ENCODE measurements at places on chromosomes 4 and X. TPM values are rescaled to one million over a fixed set of nuclear protein-coding genes. Genes with fewer than 3 reads are reported as not detected.
A peak's percentile ranks its signal among the peaks of the same experiment; 100 is the strongest.

The PAGE3 gene
- not detected for total RNA-seq

The ADH7 gene
- not detected for total RNA-seq

The RS1 gene
- total RNA-seq: not detected

The CHRNA9 gene
- total RNA-seq: 0.09 TPM

The NHSL2 gene
- total RNA-seq: 3.9 TPM

The ZCCHC12 gene
- total RNA-seq: not detected

The POLN gene
- total RNA-seq: 3.7 TPM

The S100P gene
- total RNA-seq: not detected

The KLB gene
- not detected for total RNA-seq

The CLDN2 gene
- not detected for total RNA-seq

DNA sequence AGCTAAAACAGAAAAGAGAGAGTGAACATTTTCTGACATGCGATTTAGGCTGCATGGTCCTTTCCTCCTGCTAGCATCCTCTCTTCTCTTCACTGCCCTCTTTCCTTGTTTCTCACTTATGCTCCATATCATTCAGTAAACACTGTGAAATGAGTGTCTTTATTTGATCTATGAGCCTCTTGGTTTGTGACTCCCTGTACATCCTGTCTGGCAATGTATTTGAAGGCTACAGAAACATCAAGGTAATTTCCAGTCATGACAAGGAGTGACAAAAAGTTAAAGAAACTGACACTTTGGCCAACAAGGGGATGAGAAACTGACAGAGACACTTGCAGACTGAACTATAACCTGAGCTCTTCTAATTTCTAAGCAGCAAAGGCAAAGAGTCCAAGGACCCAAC, 8.7 kb downstream of the FTHL17 start:
- DNase-seq: no peak

GRCh38 chrX:137118136-137118535, 84.3 kb upstream of the GPR101 start:
- no peak for DNase-seq

DNA sequence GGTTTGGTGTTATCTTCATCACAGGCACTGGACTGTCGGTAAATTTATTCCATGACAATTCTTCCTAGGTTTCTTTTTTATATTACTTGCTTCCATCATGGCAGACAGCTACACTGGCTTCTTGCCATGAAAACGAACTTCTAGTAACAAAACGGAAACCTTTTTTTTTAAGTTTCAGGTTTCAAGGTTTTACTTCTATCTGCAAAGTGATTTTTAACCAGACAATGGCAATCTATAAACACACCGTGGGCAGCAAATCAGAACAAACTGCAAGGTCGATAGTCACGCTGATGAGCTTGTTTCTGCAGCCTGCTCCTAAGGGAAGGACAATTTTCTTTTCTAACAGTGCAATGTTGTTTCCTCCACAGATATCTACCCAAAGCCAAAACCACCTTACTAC, 29.9 kb downstream of the XG start:
- peak; percentile 22 for DNase-seq

DNA sequence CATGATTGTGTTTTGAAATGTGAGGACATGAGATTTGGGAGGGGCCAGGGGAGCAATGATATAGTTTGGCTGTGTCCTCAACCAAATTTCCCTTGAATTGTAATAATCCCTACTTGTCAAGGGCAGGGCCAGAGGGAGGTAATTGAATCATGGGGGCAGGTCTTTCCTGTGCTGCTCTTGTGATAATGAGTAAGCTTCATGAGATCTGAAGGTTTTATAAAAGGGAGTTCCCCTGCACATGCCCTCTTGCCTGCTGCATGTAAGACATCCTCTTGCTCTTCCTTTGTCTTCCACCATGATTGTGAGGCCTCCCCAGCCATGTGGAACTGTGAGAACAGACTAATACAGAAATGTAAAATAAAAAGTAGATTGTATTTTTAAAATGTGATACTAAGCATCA, 1294.9 kb downstream of the ADGRL3 start:
- no peak for DNase-seq

GRCh38 chr4:154936873-154937272, 155.8 kb downstream of the RBM46 start:
- no peak for DNase-seq

DNA sequence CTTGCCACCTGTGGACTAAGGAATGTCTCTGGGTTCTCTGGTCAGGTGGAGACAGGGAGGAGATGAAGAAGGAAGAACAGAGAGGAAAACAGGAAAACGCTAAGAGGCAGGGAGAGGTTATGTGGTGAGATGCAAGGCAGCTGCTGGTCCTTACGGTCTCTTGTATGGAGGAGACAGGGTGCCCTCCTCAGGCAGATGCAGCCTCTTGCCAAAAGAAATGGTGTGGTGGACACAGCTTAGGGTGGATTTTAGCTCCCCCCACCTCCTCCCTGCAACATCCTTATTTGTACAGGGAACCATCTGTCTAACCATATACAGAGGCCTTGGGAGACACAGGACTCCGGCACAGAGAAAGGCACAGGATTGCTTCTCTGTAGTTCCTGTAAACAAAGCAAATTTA, 9.7 kb downstream of the OCIAD2 start:
- no peak for DNase-seq

DNA sequence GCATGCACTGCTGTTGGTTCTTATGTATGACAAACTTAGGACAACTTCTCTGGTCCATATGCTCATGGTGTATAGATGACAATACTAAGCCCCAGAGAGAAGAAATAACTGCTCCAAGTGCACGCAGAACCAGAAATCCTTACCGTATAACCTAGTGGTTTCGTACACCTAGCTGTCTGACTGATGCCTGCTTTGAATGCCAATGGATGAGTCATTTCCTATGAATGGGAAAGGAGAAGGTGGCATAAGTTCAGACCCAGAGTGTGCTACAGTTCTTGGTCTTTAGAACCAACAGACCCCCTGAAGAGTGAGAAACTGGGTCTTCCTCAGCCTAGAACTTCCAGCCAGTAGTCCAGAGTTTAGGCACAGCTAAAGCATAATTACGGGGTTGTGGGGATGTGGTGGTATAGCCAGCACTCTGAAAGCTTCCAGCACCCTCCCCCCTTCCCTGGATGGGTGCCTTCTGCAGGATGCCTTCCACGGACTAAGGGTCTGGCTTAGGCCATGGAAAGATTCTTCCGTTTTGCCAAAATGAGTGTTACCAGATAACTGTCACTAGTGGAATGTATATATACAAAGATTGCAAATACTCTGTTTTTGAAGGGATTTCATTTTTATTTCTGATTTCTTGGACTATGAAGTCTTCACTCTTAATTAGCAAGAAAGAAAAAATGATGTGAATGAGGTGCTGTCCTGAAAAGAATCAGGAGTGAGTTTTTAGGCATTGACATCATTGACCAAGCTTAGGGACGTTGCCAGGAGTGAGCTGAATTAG, 84.6 kb upstream of the PACRGL start:
- peak; percentile 38 for DNase-seq

GRCh38 chr4:173056271-173056670, 112.3 kb upstream of the GALNT7 start:
- no peak for DNase-seq

DNA sequence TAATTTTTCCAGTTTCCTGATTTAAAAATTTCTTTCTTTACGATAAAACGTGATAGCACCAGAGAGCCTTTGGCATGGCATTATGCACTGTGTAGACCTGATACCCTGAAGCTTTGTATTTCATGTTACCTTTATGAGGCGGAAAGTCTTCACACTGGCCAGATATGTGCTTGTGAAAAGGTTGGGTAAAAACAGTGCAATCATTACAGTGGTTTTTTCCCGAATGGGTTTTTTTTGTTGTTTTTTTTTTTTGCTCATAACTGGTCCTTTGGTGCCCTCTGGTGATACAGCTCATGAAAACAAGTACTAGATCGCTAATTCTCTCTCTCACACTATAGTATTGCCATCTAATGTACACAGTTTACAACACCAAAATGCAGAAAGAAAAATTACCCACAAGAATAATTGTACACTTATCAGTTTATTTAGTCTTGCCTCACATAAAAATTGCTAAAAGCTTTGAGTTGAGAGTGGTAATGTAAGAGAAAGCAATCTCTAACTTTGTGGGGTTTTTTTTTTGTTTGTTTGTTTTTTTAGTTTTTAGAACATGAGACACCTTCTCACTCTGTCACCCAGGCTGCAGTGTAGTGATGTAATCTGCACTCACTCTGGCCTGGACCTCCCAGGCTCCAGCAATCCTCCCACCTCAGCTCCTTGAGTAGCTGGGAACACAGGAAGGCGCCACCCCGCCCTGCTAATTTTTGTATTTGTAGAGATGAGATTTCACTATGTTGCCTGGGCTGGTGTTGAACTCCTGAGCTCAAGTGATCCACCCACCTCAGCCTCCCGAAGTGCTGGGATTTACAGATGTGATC, 21.3 kb downstream of the SPCS3 start:
- peak; percentile 76 for DNase-seq

DNA sequence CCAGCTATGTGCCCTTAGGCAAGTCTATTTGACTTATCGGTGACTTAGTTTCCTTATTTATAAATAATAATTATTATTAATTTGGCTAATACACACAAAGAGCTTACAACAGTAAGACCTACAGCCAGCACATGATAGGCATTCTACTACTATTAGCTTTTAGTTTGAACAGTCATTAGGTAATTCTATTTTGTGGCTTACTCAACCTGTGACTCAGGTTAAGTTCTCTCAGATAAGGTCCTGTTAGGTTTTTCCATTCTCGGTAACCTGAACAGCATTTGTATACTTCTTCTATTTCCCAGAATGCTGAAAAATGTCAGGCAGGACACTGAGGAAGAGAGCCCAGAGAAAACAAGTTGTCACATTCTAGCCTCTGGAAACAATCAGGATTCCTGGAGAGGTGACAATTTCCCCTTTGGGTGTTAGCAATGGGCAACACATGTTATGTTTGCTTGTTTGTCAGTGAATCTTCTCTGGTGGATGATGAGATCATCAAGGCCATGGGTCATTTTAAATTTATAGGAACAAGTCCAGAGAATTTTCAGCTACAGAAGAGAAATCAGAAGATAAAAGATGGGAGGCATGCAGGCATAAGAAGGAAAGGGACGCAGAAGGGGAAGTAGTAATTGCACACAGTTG, 2144.7 kb downstream of the PCDH7 start:
- DNase-seq: no peak
